ENCODE measurements at places on chromosomes 5 and 9.

- no peak for DNase-seq
Measured at GRCh38 chr5:135718151-135718550, 116.3 kb upstream of the SLC25A48 start.

DNA sequence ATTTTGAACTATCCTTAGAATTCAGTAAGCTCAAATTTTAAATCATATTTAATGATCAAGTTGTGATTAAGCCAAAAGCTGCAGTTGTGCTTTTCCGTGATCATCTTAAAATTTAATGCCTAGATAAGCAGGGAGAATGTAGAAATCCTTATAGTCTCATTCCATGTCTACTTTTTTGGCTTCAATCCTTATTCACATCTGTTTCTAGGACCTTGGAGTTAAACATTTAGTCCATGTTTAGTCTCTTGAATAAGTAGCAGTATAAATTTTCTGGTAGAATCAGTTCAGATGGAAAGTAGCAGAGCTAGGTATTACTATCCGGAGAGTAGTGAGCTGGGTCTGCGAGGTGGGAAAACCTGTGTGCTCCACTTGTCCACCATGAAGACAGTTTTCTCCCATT, 59.3 kb upstream of the RIOK2 start:
- DNase-seq, result no peak

- no peak for DNase-seq
Measured at GRCh38 chr9:129027685-129028191, 393 bp downstream of the SH3GLB2 start.

DNA sequence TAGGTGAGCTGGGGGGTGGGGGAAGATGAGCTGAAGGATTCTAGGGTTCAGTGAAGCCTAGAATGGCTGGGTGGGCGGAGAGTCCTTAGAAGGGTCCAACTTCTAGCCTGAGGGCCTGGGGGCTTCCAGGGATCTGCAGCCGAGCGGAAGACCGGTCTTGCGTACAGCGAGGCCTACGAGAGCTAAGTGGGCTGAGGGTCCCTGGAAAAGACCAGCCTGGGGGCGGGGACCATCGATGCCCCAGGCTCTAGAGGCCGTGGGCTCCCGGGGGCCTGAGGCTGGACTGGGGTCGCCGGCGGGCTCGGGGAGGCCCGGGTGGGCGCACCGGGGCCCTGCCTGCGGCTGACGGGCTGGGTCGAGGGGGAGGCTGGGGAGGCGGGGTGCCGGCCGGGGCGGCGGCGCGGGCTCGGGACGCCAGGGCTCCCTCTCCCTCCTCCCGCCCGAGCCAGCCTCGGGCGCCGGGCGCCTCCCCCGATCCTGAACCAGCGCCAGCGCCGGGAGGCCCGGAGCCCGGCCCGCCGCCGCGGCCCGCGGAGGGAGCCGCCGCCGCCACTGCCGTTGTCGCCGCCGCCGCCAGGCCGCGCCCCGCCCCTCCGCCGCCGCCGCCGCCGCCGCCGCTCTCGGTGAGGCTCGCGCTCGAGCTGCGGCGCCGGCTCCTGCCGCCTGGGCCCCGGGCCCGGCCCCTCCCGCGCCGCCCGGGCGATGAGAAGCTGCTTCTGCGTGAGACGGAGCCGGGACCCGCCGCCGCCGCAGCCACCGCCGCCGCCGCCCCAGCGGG, at the start of gene MVB12B:
MVB12B (plus strand) TSS at position 602 of the 778 bp plus-strand sequence; CDS start at position 703, 101 bp downstream.
- DNase-seq, result no peak

GRCh38 chr9:128362774-128363173, 8.4 kb upstream of the URM1 start:
- no peak for DNase-seq

DNA sequence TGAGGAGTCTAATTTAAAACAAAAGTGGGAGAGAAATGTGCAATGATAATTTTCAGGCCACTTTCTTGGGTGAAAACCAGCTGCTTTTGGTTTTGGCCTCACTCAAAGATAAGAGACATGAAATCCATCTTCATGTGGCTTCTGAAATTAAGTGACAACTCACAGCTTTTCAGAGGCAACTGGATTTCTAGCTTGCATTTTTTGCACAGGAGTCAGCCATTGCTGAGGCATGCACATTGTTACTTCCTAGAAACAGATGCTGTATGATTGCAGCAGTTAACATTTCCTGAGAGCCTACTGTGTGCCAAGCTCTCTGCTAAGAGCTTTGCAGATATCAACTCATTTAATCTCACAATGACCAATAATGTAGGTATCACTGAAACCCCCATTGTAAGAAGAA, 562.6 kb downstream of the NR2F1-AS1 start:
- no peak for DNase-seq

DNA sequence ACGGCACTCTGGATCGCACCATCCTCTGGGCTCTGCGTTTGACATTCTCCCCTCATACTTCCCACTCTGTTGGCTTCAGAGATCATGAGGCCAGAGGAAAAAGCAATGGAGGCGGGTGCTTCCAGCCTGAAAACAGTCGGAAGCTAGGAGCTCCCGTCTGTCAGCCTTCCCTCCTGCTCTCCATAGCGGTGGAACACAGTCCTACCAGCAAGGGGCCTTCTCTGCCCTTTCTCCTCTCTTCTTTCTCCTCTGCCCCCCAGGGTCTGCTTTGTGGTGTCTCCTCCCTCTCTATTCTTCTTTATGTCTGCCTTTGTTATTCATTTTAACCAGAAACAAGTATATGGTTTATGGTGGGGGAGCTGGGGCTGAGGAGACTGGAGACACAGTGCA, 152.5 kb upstream of the NFIB start:
- no peak for DNase-seq

- no peak for DNase-seq
Measured at GRCh38 chr9:122106576-122106975, 13.5 kb upstream of the TTLL11 start.

DNA sequence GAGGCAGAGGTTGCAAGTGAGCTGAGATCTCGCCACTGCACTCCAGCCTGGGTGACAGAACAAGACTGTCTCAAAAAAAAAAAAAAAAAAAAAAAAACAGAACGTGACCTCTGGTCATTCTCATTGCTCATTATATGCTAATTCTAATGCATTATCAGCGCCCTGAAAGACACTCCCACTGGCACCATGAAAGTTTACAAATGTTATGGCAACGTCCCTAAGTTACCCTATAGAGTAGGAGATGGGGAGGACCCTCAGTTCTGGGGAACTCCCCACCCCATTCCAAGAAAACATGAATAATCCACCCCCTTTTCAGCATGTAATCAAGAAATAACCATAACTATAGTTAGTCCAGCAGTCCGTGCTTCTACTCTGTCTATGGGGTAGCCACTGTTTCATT, 48.9 kb upstream of the DENND4C start:
- no peak for DNase-seq

DNA sequence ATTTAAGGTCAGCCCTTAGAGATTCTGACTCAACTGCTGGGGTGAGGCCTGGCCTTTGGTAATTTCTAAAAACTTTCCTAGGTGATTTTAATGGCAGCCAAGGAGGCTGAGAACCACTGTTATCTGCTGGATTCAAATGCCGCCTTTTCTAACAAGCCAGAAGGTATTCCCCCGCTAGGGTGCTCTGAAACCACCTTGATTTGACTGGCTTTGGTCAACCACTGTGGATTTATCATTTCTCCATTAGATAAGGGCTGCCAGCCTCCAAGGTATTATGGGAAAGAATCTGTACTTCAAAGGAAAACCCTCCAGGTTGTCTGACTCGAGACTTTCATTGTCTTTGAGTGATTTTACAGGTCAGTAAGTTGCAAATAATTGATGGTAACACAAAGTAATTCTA, 4.3 kb downstream of the ANXA6 start:
- DNase-seq, result no peak

GRCh38 chr5:159833846-159834245, 82.4 kb upstream of the ADRA1B start:
- no peak for DNase-seq

DNA sequence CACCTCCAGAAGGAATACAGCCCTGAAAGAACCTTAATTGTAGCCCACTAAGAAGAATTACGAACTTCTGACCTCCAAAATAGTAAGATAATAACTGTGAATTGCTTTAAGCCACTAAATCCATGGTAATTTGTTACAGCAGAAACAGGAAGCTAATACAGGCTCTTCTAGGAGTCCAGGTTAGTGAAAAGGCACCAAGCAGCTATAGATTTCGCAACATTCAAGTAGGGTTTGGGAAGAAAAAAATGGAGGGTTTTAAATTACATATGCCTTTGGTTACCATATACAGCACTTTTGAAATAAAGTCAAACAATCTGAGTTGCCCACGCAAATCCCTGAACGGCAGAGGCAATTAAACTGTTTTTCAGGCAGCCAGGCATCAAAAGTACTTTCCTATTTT, 1.7 kb upstream of the ACTL7A start:
- no peak for DNase-seq

DNA sequence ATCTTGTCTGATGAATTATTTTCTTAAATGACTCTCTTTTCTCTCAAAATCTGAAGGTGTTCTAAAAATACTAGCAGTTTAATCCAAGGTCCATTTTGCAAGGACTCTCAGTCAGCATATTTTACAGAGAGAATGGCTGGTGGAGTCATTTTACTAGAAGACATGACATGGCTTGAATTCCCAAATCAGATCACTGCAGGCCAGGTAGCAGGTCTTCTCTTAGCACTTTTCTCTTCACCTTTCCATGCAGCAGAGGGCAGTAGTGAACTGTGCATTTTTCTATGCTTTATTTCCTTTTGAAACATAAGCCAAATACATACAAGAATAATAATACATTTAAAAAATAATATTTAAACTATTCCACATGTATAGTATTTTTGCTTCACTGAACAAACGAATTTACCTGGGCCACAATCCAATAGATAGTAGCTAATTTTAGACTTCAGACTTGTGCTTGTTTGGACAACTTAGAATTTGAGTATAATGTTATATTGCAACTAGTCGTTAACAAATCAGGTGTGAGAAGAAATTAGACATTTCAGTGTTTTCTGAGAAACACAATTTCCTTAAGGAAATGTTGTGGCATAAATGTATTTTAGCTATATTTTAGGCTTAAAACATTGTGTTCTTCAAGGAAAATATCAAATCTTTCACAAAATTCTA, 289.4 kb upstream of the DAB2 start:
- DNase-seq, result peak; percentile 28

- DNase-seq, result no peak
Measured at GRCh38 chr9:124661271-124661670, 109.8 kb downstream of the NR6A1 start.
